ENCODE measurements at places on chromosomes 2 and 18.

GRCh38 chr2:230772156-230772555 is 59.5 kb downstream of the CAB39 start:
- DNase-seq: no peak

DNA sequence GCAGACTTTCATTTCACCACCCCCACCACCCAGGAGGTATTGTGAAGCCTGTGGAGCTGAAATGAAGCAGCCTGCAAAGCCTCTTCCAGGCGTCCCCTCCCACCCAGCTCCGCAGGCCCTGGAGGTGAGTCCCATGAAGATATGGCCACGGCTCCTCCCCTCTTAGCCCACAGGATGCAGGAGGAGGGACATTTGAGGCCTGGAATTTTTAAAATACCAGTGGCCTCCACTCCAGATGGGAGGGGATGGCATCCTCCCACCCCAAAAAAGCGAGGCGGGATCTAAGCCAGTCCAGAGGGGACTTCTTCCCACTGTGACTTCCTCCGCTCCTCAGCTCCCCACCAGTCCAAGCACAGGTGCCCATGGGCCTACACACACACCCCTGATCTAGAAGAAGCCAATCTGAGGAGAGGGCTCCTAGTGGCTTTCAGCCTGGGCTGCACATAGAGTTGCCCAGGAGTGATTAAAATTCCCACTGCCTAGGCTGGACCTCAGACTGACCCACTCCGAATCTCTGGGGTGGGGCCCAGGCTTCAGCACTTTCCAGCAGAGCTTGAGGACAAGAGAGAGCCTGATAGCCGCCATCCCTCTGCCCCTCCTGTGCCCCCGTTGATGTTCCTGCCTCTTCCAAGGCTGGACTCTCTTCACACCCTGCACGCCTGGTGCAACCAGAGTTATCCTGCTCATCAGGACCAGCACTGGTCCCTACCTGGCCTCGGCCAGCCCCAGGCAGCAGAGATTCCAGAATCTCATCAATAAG is 206.9 kb downstream of the TNS1 start:
- no peak for DNase-seq

- DNase-seq: no peak
Measured at GRCh38 chr2:169046440-169047151, 15.5 kb upstream of the ABCB11 start.

GRCh38 chr2:10327896-10328669 is 25.4 kb downstream of the HPCAL1 start:
- DNase-seq: no peak

- DNase-seq: no peak
Measured at GRCh38 chr18:76892832-76893231, 70.5 kb downstream of the ZNF236 start.

- DNase-seq: no peak
Measured at GRCh38 chr2:62467475-62468321, 38.3 kb downstream of the TMEM17 start.

GRCh38 chr2:128607911-128608506 is 289.3 kb upstream of the HS6ST1 start:
- DNase-seq: no peak

- DNase-seq: no peak
Measured at GRCh38 chr2:28567061-28567471, 71.2 kb downstream of the PLB1 start.

DNA sequence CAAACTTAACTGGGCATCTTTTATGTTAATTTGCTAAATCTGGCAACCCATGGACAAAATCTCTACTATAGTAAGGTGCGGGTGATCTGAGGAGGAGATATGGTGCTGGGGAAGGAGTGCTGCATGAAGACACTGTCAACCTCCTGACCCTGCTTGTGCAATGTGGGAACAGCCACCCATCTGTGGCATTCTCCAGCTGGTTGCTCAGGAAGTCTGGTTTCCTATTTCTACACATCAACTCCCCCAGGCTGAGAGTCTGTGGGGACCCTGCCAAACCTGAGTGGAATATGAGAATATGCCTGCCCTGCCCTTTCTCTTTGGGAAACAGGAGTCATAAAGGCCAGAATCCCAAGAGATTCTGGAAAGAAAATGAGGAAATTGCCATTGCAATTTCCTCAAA is 60.1 kb upstream of the PAX3 start:
- no peak for DNase-seq

DNA sequence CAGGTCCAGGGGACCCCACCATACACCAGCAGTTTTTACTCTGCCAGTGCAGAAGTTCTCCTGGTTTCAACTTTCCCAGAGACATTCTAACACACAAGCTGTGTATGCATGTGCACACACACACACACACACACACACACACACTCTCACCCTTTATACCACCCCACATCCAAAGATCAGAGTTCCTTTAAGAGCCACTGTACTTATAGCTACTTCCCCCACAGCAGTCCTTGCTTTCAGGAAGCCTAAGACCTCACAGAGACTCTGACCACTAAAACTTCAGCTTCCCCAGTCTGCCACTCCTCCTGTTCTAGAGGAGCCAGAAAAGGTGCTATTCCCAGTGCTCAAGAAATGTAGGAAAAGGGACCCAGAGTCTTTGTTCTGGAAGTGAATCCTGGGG is 107.8 kb downstream of the ZNF521 start:
- DNase-seq: no peak

DNA sequence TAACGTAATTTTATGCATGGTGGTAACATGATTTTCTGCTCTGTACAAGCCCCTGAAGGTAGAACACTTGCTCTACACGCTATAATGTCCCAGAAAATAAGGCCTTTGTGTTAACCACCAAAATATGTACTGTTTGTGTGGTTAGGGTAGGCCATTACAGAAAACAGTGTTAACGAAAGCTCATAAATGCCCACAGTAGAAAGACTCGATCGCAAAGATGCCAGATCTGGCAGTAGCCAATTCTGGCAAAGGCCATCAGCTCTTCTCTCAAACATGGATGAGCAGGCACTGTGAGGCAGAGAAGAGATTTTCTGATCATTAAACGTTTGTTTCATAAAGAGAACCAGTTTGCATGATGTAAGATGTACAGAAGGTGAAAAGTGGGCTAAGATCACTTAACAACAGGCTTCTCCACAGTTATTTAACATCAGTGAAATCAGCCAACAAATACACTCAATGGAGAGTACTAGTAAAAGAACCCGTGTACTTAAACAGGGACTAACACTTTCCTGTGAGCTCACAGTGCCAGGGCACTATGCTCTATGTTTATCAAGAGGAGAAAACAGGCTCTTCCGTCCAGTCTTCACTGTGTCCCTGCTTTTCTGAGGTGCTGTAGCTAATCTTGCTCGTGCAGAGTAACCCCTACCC is 80.3 kb downstream of the SPRED2 start:
- no peak for DNase-seq

DNA sequence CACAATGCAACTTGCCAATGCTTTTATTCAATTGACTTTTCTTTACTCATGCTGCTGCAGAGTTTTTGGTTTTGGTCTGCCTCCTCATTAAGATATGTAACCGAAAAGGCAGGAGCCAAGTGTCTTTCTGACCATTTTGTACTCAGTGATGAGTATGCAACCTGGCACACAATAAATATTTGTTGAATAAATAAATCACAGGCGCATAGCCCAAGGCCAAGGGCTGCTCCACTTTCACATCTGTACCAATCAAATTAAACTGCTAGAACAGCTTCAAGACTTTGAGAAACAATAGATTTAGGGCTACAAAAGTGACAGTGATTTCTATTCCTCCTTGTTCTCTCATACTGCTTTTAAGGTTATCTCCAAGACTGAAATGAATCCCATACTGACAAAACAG is 828.2 kb downstream of the RNF144A start:
- DNase-seq: no peak

GRCh38 chr18:2538236-2538635 is 33.1 kb downstream of the METTL4 start:
- no peak for DNase-seq

- no peak for DNase-seq
Measured at GRCh38 chr2:215536510-215536909, 100.6 kb upstream of the FN1 start.

DNA sequence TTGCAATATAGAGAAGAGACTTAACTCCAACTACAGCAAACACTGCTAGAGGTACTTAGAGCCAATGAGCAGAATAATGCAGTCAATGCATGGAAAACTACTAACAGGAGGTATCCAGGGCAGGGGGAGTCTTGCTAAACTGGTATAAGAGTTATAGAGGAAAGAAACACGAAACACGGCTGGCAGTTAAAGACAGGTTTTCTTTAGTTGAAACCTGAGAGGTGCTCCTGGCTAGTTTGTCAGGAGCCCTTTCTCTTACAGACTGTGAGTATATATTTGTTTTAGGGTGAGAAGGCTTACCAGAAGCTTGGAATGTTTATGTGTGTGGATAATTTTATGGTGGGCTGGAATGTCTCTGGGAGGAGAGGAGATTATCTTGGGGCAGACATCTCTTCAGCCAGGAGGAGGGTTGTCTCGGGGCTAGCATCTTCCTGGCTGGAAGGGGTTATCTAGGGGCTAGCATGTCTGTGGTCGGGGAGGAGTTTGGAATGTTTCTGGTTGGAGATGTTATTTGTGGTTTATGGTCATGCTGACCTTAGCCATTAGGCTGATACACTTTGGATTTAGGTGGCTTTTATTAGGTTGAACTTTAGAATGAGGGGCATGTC is 1048.8 kb downstream of the DPP10 start:
- DNase-seq: no peak

DNA sequence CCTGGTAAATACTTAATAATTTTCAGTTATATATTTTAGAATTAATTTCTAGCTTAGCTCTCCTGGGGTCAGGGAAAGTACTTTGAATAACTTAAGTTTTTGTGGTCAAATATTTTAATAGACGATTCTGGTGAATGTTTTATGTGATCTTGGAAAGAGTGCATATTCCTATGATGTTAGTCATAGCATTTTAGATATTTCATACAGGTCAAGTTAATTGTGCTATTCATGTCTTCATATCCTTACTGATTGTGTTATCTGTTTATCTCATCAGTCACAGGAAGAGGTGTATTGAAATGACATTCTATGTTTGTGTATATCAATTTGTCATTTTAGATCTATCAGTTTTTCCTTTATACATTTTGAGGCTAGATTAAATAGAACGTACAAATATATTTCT is 576.2 kb downstream of the CPS1 start:
- DNase-seq: no peak
